Stomach (tissue), 19 donors: ENCODE measurements at places on chromosomes 12 and 14.

DNA sequence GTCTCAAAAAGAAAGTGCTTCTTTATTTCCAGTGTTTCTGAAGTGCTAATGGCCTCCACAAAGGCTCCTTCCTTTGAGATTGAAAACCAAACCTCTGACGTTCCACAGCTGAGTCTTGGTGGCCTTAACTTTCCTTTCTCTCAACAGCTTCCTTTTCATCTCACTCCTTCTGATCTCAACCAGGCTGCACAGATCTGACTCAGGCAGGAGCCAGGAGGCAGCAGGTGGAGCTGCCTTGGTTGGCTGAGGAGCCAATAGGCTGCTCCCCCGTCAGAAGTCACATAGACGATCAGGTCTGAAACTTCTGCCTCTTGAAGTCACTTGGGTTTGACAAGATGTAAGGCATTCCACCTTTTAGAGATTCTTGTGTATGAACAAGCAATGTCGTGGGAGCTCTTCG lies 9.1 kb upstream of the KCNA5 start:
- DNase-seq = no peak

- DNase-seq = no peak
Measured at GRCh38 chr12:6171409-6172015, 28.7 kb upstream of the CD9 start.

DNA sequence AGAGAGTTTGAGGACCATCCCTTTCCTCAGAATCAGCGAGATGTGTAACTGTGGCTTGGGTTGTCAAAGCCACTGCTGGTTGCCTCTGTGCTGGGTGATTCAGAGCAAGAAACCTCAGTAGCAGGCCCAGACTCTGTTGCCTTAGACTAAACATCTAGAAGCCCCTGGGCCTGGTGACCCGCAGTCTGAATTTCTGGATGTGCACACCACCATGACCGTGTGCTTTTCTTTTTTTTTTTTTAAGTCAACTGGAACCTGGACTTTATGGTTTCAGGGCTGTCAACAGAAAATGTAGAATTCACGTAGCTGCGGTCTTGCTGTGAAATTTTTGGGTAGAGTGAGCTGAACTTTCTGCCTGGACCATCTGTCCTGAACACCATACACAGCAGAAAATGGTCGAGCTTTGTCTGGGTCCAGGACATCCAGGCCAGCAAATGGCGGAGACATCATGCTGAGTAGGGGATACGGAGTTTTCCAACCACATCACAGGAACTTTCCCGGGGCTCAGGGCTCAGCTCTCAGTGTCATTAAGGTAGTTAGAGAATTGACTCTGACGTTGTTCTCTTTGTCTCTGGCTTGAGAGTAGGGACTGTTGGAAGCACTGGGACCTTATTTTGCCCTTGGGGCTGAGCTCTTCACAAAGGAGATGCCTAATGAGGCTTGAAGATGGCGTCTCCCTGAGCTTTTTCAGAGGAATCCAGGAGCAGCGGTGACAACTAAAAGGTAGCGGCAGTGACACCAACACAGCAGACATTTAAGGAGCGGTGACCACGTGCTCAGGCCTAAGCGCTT lies 23.0 kb upstream of the BATF start:
- no peak for DNase-seq

DNA sequence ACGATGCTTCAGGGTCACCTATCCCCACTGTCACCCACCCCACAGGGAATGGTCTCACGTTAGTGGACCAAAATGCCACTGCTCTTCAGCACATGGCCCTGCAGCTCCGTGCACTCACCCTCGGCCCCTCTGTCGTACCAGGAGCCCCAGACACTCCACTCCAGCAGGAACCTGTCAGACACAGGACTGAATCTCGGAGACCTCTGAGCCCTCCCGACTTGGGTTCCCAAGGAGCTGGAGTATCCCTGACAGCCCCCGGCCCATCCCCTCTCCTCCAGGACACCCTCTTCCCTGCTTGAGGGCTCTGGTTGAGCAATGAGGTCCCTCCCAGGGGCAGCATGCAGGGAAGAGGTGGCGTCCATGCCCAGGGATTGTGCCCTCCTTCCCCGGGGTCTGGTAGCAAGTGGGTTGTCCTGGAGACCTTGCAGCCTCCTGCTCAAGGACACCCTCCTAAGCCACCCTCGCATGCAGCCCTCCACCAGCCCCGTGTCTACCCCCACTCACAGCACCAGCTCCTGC lies 20.4 kb upstream of the LRTM2 start:
- DNase-seq = no peak

GRCh38 chr12:19410211-19410610 lies 29.1 kb upstream of the AEBP2 start:
- peak; percentile 54 for DNase-seq

- DNase-seq = no peak
Measured at GRCh38 chr14:103169954-103170353, 46.7 kb downstream of the TNFAIP2 start.

- DNase-seq = peak; percentile 82
Measured at GRCh38 chr12:5442251-5443006, 10.5 kb downstream of the NTF3 start.

DNA sequence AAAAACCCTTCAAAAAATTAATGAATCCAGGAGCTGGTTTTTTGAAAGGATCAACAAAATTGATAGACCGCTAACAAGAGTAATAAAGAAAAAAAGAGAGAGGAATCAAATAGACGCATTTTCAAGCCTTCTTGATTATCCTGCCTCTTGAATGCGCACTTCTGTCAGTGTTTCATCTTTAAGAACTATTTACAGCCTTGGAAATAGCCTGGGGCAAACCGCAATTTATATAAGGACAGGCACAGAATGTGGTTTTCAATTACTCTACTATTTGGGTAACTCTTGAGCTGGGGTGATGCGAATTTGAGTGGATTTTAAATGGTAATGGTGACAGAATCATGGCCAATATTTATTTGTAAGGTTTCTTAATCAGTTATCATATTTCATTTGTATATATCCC lies 179.1 kb upstream of the OTX2 start:
- no peak for DNase-seq

DNA sequence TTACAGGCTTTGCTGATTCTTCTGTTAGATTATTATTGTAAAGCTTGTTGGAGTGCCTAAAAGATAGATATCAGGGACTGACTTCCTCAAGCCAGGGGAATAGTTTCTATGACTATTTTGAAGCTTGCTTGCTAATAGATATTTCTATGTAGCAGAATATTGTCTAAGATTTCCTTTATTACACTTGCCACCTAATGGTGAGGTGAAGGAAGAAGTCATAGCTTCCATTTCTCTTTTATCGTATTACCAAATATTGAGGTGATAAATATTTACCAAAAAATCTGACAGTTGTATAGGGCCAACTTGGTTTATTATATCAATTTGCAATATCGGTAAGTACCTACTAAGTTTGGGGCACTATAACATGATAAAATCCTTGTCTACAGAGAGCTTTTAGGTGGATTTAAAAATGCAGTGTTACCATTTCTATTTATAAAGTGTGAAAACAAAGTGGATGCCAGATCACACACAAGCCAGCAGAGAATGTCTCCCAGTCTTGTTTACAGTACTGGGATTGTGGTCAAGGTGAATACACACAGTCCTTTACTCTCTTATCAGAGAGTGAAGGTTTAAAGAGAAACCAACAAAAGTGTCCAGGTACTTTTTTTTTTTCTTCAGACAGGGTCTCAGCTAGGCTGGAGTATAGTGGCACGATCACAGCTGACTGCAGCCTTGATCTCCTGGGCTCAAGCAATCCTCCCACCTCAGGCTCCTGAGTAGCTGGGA lies 137.9 kb downstream of the IGF1 start:
- peak; percentile 7 for DNase-seq

DNA sequence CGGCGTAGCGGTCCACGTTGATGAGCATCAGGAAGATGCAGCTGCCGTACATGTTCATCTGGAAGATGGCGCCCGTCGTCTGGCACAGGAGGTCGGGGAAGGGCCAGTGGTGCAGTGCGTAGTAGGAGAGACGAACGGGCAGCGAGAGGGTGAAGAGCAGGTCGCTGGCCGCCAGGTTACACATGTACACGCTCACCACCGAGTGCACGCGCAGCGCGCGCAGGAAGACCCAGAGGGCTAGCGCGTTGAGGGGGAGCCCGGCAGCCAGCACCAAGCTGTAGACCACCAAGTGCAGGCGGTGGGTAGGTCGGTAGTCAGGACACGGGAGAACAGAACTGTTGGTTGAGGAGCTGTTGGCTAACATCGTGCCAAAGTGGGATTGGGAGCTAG lies 13.7 kb upstream of the CHD4 start:
- no peak for DNase-seq

DNA sequence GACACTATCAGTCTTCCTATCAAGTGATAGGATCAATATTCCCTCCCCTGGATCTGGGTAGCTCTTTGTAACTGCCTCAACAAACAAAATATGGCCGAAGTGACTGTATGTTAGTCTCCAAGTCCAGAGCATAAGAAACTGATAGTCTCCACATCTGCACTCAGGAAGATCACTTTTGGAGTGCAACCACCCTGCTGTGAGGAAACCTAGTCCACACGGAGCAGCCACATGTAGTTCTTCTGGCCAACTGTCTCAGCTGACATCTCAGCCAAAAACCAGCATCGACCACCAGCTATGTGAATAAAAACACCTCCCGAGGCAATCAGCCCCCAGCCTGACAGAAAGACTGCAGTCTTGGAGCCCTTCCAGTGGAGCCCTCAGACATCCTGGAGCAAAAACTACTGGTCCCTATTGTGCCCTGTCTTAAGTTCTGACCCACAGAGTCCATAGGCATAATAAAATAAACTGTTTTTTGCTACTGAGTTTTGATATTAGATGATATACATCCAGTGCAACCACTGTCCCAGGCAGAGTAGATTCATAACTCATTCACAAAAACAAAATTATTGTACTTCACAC lies 143.8 kb downstream of the MED13L start:
- no peak for DNase-seq

- peak; percentile 69 for DNase-seq
Measured at GRCh38 chr12:93572712-93573551, 457 bp downstream of the SOCS2 start.

DNA sequence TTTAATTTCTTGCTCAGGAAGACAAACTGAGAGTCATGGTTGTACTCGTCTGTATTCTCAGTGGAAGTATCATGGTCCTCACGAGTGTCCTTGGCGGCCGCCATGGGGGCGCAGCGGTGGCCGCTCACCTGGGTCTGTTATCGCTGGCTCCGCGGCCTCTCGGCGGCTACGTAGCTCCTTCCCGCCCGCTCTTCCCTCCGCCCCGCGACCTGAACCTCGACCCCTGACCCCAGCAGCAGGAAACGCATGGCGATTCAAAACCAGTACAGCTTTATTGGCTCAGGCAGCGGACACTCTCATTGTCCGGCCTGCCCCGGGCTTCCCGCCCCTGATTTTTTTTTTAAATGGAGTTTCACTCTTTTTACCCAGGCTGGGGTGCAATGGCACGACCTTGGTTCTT lies 80.8 kb downstream of the E2F7 start:
- no peak for DNase-seq

GRCh38 chr12:25825446-25825845 lies 133.0 kb upstream of the RASSF8 start:
- no peak for DNase-seq

DNA sequence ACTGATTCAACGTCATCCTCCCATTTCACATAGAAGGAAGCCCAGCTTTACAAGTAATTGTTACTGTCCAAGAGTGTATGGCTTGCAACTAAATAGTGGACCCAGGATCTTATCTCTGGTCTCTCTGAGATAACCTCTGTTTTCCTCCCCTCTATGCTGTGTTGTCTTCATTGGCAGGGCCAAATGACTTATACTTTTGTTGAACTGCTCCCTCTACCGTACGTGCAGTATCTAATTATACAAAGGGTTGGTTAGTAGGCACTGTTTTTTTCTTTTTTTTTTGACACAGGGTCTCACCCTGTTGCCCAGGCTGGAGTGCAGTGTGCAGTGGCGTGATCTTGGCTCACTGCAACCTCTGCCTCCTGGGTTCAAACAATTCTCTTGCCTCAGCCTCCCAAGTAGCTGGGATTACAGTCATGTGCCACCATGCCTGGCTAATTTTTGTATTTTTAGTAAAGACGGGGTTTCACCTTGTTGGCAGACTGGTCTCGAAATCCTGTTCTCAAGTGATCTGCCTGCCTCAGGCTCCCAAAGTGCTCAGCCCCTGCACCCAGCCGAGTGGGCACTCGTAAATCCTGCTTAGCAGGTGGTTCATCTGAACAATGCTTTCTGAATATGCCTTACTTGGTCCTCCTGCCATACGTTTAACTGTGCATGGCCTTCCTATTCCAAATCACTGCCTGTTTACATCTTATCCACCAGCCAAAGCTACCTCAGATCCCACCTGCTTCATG lies 162.1 kb downstream of the ADCK1 start:
- no peak for DNase-seq

DNA sequence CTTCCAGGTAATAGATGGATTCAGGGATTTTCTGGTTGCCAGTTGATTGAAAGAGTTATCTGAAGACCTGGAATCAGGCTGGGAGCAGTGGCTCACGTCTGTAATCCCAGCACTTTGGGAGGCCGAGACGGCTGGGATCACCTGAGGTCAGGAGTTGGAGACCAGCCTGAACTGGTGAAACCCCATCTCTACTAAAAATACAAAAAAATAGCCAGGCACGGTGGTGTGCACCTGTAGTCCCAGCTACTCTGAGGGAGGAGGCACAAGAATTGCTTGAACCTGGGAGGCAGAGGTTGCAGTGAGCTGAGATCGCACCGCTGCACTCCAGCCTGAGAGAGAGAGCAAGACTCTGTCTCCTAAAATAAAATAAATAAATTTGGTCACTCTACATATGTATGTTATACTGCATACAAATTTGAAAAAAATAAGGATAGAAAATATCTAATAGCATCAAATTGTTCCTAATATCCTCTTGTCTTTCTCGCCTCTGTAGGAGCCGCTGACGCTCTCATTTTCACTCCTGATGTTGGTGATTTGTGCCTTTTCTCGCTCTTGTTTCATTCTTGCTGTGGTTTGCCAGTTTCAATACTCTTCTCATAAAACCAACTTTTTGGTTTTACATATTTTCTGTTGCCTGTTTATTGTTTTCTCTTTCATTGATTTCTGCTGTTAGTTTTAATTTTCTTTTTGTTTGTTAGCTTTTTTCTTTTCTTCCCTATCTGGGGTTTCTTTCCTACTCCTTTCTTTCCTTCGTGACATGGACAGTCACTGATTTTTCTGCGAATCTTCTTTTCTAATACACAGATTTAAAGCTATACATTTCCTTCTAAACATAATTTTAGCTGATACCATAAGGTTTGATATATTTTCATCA lies 23.8 kb upstream of the PLD4 start:
- no peak for DNase-seq

DNA sequence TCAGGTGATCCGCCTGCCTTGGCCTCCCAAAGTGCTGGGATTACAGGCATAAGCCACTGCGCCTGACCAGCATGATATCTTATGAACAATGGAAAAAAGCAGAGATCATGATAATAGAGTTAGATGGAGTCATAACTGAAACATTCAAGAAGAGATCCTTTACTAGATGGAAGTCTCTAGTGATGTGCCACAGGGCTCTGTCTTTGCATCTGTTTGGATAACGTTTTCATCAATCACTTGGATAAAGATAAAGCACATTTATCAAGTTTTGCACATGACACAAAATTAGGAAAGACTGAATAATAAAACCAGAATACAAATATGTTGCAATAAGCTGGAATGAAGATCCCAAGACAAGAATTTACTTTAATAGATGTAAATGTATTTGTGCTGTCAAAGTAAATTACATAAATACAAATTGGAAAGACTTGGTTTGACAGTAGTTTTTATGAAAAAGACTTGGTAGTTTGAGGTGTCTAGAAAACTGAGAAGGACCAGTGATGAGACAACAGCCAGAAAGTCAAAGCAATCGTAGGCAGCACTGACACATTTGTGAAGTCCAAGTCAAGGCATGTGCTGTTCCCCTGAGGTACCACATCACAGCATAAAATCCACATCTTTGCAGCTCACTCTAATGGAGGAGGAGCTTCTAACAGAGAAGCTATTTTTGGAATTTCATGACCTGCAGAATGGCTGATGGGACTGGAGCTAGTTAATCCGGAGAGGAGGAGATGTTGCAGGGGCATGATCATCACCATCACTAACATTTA lies 28.5 kb downstream of the GPRC5A start:
- no peak for DNase-seq
